ENCODE measurements at places on chromosomes 6 and 20.

DNA sequence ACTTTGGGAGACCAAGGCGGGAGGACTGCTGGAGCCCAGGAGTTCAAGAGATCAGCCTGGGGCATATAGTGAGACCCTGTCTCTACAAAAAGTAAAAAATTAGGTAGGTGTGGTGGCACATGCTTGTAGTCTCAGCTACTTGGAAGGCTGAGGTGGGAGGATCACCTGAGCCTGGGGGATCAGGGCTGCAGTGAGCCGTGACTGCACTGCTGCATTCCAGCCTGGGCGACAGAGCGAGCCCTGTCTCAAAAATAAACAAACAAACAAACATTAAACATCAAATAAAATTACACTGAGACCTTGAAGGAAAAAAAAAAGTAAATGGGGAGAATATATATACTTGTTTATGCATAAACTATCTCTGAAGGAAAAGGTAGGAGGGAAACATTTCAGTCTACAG, 387.8 kb downstream of the ZFAND3 start:
- no peak for DNase-seq

DNA sequence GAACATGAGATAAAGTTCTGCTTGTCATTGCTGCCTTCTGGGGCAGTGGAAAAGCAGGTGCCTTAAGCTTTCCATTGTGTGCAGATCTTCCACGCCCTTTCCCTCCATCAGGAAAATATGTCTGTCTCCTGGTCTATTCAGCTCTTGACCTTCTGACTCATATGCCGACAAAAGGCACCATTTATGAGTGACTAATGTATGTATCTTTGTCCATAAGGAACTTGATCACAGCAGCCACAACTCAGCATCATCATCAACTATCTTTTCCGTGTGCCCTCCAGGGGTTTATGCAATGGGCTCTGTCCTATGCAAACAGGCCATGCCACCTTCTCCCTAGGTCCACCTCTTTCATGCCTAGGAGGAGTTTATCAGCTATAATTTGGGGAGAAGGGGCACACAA, 102.7 kb upstream of the QKI start:
- no peak for DNase-seq

DNA sequence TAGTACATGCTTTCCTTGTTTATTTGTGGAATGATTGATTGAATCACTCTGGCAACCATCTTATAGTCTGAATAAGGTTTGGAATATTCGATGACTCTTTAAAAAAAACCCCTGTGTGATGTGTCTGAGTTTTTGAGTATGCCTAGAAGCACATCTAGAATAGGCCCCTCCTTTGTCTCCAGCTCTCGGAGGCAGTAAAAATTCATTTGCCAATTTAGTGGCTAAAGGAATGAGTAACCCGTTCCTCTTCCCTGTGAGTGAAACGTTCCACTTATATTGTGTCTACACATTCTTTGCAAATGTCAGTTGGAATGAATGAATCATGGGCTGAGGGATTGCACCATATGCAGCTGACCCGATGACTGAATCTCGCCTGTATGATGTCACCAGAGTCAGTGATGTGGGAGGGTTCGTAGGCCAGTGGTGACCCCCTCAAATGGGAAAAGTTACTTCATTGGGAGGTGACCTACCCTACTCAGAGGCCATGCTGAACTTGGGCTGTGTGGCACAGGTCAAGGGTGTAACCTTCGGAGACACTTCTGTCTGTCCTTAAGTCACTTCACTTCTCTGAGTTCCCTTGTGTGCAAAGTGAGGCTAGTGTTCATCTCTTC, 21.6 kb downstream of the MOCS3 start:
- DNase-seq: no peak

DNA sequence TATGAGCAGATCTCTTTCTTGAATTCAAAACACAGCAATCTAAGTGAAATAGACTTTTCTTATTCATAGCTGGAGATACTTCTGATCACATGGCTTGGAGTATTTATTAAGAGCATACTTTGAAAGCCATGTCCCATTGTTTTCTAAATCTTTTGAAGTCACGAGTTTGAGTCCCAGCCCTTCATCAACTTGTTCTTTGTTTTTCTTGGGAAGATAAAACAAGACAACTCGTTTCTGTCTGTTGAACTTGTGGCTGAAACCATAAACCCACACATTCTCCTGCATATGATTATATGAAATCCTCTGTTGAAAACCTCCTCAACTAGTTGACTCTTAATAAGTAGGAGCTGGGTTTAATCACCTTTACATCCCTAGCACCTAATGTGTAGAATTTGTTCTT, 3.3 kb downstream of the RNF144B start:
- DNase-seq: no peak

DNA sequence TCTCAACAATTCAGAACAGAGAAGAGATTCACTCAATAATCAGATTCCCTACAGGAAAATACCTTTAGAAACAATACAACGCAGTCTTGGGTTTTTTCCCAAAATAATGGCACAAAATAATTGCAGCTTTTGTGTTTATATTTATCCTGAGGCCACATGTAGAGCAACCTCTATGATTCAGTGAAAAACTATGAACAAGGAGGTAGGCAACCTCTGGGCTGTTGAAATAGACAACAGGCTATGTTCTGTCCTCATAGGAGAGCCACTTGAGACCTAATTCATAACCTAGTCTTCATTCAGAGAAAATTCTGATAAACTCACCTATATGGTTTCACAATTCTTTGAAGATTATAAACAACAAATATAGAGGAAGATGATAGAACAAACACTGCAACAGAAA, 118.3 kb downstream of the KHDC1L start:
- no peak for DNase-seq

- no peak for DNase-seq
These were observed 18.8 kb downstream of the ALDH5A1 start for GRCh38 chr6:24513602-24514001.

GRCh38 chr6:126385536-126385935, 45.6 kb downstream of the CENPW start:
- DNase-seq: no peak

GRCh38 chr6:95292011-95292410, 285.3 kb upstream of the MANEA start:
- no peak for DNase-seq

GRCh38 chr6:163695414-163695864, 280.9 kb downstream of the QKI start:
- DNase-seq: no peak

DNA sequence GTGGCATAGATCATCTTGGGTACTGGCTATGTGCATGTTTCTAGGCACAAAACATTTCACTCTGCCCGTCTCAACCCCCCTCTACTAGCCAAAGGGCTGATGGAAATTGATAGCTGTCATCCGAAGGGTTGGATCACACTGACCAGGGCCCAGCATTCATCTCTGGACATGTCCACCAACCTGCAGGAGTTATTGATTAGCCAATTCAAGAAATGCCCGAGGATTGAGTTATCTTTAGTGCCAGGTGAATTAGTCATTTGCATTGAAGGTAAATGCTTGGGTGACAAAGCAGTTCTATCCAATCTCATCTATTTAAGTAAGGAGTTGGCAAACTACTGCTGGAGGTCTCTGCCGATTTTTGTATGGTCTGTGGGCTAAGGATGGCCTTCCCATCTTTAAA, 80.1 kb downstream of the CD164 start:
- no peak for DNase-seq

DNA sequence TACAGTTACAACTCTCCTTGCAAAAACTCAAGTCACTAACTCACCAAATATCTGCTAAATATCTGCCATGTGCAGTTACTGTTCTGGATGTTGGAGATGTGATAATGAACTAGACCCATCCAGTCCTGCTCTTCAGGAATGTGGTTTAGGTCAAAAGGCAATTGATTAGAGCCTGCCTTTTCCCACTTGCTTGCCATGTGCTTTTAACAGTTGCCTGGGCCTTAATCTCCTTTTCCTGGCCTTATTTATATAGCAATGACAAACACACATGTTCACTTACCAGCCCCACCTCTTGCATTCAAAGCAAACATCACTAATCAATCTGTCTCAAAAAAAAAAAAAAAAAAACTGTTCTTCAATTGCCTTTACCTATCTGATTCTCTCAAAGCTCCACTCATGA, 199.2 kb downstream of the ZNF217 start:
- DNase-seq: no peak

GRCh38 chr6:36969988-36970891, 15.7 kb downstream of the PI16 start:
- DNase-seq: no peak

- DNase-seq: no peak
These were observed 66.5 kb upstream of the SMIM29 start for GRCh38 chr6:34315256-34315655.

DNA sequence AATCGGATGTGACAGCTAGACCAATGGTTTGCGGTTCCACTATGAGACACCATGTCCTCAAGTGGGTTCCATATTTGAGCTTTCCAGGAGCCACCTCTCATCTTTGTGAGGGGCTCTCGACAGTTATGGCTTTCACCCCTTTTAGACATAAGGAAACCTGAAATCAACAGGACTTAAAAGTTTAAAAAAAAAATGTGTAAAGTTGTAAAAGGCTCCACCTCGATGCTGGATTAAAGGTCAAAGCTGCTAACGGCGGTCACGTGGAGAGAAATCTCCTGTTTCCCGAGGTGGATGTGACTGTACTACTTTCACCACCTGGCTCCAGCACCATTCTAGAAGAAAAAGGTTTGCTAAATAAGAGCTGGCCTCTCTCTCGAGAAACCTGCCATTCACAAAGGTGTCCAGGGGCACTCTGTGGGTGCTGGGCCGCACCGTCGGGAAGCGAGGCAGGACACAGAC, 542 bp downstream of the ATP5F1E start:
- no peak for DNase-seq

- no peak for DNase-seq
These were observed 12.8 kb downstream of the STK4 start for GRCh38 chr20:44979090-44979621.

- DNase-seq: no peak
These were observed 16.3 kb upstream of the OR2B6 start for GRCh38 chr6:27940766-27941165.

- no peak for DNase-seq
These were observed 3.9 kb upstream of the SRSF3 start for GRCh38 chr6:36590237-36590636.

DNA sequence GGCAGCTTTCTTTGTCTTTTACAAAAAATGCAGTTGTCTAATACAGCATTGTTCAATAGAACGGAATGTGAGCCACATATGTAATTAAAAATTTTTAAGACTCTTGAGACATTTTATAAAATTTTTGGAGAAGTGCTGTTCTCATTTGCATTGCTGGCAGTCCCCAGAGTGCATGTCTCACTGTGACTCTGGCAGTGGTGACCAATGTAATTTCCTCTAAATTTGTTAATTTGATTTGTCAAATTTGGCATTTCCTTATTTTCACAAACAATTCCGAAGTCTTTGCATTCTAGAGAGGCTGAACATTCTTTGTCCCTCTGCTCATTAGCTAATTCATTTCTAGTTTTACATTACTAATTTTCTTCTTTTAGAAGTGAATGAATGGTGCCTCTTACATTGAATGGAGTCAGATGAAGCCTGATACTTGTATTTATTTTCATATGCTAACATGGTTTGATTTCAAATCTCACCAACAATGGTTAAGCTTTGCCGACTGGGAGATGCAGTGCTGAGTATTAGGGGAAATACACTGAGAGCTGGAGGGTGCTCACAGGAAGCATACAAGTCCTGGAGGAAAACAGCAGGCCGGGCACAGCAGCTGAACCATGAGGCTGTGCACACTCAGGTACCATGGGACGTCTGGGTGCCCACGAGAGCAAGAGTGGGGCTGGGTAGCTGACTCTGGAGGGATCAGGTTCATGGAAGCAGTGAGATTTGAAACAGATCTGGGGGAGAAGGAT, 68.5 kb upstream of the ARMC2 start:
- DNase-seq: no peak

DNA sequence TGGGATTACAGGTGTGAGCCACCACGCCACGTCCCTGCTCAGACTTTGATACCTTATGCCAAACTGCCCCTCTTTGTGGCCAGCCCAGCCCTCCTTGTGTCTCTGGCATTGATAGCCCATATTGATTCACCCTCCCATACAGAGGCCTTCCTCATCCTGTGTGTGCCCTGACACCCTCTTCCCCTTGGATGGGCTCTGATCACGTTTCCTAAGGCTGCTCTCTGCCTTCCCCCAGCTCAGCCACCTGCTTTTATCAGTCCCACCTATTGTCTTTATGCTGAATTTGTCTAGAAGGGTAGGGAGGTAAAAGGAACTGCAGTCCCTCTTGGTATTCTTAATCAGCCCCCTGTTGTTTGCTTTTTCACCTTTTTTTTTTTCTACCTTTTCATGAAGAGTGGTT, 95.9 kb downstream of the CDKAL1 start:
- no peak for DNase-seq

DNA sequence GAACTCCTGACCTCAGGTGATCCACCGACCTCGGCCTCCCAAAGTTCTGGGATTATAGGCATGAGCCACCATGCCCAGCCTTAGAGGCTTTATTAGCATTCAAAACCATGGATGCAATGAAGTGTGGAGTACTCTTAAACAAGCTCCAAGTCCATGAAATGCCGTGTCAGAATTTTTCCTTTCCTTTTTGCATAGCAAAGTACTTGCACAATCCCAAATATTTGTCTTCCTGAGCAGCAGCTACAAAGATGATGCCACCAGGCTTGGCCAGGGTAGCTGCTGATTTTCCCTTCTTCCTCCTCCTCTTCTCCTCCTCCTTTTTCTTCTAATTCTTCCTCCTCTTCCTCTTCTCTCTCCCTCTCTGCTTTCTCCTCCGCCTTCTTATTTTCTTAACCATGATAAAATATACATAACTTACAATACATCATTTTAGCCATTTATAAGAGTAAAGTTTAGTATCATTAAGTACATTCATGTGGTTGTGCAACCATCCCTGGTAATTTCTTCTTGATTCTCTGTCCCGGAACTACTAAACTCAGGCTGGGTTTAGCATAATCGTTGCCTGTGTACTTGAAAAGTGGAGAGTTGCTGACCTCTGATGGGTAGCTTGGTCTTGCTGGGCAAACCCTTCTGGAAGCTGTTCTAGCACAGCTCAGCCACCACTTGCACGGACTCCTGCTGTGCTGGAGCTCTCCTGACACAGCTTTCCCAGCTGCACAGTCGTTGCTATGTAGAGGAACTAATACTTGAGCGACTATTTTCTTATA, 20.3 kb downstream of the MUCL3 start:
- no peak for DNase-seq

DNA sequence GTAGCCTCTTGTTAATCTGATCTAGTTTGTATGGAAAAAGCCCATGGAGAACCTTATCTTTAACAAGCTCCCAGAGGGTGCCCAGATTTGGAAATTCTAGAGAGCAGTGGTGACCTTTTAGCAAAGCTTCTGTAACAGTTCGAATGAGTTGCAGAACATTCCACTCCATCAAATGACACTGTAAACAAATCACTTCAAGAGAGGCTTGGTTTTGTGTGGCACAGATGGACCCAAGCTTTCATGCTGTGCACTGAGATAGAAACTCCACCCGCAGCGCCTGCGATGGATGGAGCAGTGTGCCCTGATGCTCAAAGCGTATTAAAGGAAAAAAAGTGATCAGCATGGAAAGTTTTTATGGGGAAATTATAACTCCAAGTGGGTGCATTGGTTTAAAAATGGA, 55.1 kb upstream of the ISM1 start:
- DNase-seq: no peak

DNA sequence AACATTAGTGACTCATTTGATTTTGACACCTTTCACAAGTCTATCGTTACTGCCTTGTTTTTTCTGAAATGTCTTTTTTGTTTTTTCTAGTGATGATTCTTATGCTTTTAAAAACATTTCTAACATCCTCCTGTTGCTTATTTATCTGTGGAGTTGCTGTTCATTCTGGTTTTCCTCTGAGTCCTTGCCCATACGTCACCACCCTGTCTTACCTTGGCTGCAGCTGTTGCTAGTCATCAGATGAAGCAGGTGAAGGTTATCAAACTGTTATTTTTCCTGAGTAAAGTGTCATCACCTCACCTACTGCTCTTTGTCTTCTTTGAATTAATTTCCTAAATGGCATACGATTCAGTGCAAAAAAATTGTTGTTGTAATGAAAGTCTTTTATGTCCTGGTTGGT, 376.6 kb downstream of the GRIK2 start:
- DNase-seq: no peak
